ENCODE measurements at places on chromosomes 7 and 10.
A peak's percentile ranks its signal among the peaks of the same experiment; 100 is the strongest.

DNA sequence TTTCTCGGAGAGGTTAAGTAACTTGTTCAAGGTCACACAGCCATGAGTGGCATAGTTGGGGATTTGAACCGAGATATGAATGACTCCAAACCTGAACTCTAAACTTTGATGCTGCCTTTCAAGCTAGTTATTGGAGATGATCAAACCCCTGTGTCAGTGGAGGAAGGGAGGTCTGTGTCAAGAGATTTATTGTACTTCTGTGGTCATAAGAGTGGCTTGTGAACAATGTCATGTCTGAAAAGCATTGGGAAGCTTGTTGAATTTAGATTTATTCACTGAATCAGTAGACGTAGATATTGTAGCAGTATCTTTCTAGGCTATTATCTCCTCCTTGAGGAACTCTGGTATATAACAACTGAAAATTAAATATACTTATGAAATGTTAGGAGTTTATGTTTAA is 27.3 kb downstream of the SNX10 start:
- DNase-seq: no peak

GRCh38 chr10:15824498-15824897 is 35.8 kb downstream of the MINDY3 start:
- no peak for DNase-seq

- DNase-seq: no peak
Measured at GRCh38 chr7:131381069-131381838, 53.6 kb downstream of the MKLN1 start.

DNA sequence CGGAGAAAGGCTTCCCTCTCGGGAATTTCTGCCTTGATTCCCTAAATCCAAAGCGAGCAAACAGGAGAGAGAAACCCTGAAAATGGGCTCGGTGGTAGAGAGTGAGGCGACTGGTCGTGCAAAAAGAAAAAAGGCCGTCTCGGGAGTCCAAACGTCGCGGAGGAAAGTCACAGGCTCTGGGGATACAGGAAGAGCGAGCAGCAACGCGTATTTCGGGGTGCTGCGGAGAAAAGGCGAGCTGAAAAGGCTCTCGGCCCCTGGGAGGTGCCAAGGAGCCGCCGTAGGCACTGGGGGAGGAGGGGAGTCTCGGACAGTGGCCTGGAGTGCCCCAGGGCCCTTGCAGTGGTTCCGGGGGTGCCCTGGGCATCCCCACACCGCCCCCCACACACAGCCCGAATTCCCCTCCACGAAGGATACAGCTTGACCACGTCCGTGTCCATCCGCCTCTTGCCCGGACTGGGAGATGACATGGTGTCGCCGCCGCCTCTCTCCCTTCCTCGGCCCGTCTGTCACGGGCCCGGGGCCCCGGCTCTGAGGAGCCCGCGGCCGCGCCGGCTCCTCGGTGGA is 591 bp downstream of the UBE2H start:
- DNase-seq: peak; percentile 39

DNA sequence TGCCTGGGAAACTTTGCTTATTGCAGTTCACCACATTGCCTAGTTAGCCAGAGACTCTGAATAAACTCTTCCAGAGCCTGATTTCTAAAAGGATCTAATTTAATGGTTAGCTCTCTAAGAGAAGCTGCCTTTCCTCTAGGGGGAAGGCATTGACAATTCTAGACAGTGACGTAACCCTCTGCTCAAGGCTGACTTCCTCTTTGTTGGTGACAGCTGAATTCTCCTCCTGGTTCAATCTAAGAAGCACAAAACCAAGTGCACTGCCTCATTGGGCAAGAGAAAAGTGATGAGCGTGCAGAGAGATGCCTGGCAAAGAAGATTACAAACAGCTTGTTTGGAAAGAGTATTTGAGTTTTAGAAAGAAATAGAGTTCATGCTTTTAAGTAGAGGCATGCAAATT is 102.7 kb downstream of the MACC1 start:
- no peak for DNase-seq

GRCh38 chr10:119447823-119448546 is 94.5 kb downstream of the RGS10 start:
- no peak for DNase-seq

DNA sequence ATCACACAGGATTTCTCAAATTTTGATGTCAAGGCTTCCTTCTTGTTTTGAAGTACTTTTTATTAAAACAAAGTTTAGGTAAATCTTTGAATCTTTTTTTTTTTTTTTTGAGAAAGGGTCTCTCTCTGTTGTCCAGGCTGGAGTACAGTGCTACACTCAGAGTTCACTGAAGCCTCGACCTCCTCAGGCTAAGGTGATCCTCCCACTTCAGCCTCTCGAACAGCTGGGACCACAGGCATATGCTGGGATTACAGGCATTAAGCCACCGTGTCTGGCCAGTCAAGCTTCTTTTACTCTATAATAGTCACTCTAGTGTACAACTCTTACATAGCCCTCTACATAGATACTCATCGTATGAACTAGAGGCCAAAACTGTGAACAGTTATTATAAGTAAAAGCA is 3.4 kb downstream of the RUFY2 start:
- DNase-seq: no peak

DNA sequence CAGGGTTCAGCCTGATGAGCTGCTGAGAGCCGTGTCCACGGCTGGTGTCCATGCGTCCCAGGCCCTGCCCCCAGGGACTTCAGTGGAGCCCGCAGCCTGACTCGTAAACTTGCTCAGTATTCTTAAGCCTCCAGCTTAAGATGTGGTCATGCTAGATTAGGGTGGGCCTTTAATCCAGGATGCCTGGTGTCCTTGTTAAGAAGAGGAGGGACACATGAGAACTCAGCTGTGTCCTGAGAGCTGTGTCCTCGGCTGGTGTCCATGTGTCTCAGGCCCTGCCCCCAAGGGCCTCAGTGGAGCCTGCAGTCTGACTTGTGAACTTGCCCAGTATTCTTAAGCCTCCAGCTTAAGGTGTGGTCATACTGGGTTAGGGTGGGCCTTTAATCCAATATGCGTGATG is 23.0 kb downstream of the DOCK1 start:
- DNase-seq: no peak

DNA sequence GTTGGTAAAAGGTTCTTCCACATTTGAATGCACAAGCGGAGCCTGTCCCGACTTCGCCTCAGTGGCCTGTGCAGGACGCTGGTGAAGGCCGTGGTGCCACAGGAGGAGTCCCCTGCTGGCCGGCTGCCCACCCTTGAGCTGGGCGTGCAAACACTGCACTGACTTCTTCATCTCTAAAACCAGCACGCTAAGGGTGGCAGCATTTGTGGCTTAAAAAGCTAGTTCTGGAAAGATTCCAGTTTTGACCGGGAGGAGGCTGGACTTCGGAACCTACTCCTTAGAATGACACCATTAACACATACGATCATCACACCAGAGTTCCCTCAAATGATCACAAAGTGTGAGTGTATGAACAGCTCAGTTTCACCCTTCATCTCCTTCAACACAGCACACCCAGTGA is 102.4 kb downstream of the SMURF1 start:
- no peak for DNase-seq

GRCh38 chr10:97974100-97974499 is 56.3 kb downstream of the CRTAC1 start:
- DNase-seq: peak; percentile 54

GRCh38 chr10:76942628-76943416 is 694.8 kb downstream of the KCNMA1 start:
- DNase-seq: no peak

DNA sequence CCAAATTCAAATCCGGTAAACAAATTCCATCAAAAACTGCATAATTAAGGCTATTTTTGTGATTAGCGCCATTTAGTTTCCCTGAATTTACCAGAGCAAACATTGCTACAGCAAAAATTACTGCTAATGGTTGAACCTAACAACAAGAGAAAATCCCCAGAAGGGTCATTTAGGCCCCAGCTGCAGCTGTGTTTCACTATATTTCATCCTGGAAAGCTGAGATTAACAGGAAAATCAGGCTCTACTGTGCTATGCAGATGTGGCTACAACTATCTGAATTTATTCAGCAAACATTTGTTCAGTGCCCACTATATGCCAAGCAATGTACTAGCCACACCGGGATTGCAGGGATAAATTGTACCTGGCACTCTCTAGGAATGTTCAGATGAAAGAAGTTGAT is 104.0 kb downstream of the PON1 start:
- DNase-seq: no peak

DNA sequence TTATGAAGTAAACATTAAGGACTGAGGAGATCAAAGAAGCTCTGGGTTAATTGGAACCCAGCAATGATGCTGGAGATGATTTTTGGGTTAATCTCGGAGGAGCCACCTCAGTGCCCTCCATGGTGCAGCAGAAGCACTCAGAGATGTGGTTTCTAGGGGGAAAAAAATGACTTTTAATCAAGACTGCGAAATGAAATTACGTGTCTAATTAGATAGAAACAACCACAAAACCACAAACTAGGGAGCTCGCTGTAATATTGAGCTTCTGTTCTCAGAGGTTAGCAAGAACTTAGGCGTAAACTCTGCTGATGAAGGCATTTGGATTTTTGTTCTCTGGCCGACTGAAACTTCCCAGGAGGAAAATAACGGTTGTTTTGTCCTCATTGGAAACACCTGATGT is 319.0 kb downstream of the GRID1 start:
- no peak for DNase-seq
